Renal cortex interstitium (tissue), 15 donors: ENCODE measurements at places on chromosomes 4 and X. TPM values are rescaled to one million over a fixed set of nuclear protein-coding genes. Genes with fewer than 3 reads are reported as not detected.

- DNase-seq = no peak
Observed at GRCh38 chrX:108022491-108023089, 22.3 kb upstream of the VSIG1 start.

DNA sequence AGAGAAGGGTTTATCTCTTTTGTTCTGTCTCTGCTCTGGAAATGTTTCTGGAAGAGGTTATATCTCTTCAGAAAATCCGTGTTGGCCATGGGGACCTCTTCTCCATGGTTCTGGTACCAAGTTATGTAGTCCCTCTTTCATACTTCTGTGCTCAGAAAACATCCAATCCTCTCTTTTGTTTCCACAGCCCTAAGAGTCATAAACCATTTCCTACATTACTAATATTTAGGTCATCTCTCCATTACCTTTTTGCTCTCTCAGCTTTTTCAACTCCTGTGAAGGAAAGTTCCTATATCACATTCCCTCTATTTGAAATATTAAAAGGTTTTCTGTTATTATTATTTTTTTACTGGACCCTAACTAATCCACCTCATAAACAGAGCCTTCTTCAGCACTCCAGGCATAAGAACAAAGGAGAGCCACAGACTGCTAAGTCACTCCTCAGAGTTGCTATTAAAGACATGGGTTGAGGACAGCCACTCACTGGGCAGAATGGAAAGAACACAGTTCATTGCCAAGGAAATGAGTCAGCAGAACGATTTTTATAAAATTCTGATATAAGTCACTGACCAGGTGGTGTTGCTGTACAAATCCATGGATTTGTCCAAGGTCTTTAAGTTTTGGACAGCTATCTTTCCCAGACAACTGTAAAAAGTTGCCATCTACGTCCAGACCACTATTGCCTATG, 122.4 kb upstream of the NPY2R start:
- DNase-seq = no peak

DNA sequence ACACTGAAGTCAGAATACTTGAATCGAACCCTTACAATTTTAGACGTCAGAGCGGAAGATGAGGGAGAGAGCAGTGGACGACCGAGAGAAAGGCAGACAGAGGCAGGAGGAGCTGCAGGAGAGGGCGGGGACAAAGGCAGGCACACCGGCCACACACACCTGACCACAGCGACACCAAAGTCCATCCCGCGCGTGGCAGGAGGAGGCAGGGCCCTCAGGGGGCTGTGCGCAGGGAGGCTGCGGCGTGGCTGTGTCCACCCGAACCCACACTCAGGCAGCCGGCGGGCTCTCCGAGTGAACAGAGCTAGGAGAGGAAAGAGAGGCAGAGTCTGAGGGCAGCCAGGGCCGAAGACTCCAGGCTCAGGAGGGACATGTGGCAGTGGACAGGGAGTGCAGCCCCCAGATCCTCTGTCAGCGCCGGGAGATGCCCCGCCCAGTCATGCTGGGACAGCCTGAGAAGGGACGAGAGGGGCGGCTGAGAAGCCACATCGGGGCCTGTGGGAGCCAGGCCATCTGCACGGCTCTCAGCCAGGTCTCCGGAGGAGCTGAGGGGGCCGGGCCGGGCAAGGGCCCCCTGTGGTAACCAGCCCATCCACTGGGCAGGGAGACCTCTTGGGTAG, 20.1 kb downstream of the GAK start:
- no peak for DNase-seq

DNA sequence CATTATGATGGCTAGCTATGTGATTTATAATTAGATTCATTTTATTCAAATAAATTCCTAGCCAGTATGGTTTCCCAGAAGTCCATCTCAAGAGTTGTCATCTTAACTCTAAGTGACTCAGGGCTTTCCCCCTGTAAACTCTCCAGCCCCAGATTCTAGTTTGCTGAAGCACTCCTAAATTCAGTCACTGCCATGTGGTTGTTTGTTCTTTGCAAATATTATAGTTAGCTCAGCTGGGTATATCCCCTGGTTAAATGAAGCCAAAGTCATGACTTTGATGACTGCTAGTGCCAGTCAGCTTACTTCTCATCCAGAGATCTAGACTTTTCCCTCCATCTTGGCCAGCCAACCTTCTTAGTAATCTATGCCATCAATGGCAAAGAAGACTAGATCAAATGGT, 126.0 kb downstream of the GRIA3 start:
- DNase-seq = no peak

DNA sequence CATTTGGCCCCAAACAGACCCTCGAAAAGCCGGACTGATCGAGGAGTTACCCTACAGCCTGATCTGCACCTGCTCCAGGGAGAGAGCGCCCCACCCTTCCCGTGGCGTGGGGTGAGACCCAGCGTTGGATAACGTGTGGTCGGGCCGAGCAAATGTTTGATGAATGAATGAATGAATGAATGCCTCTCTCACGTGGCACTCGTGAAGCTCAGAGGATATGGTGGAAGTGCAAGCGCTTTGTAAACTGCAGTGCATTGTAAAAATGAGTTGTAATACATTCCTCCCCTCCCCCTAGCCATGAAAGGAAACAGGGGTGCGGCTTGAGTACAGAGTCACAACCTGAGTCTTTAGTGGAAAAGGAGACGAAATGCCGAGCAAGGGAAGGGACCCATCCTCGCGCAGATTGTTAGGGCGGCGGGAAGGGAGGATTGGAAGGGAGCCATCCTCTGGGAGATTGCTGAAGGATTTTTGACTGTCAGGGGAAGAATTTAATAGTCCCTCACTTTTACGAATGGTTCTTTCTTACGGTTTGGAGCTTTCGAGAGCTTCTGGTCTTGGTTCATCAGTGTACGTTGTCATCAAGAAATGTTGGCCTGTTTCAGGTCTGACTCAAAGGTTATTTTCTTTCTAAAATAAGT, 772 bp upstream of the FBXW7 start:
- DNase-seq = no peak

DNA sequence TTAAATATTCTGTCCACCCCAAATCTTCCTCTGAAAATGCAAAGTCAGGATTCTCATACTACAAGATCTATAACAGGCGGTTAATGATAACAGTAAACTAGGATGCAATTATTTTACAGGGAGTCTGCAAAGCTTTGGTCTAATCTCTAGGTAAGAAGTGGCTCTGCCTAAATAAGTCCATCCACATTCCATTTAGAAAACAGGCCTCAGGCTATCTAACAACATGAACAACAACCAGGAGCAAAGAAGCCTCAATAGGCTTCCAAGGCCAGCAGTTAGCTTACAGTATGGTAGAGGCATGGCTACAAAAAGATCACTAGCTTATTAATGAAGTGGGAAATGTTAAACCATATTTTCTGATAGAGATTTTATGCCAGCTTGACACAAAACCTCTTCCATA, 6.4 kb downstream of the MAB21L2 start:
- DNase-seq = no peak

- no peak for DNase-seq
Observed at GRCh38 chrX:39157796-39158195, 356.5 kb downstream of the MID1IP1 start.

- DNase-seq = no peak
Observed at GRCh38 chrX:30577362-30577991, at the start of gene TASL. Gene TASL, minus strand, starts transcription at chrX:30577766. Its CDS starts 17,411 bp downstream, at chrX:30560355.

GRCh38 chrX:20369468-20369867, 102.8 kb upstream of the RPS6KA3 start:
- DNase-seq = no peak

DNA sequence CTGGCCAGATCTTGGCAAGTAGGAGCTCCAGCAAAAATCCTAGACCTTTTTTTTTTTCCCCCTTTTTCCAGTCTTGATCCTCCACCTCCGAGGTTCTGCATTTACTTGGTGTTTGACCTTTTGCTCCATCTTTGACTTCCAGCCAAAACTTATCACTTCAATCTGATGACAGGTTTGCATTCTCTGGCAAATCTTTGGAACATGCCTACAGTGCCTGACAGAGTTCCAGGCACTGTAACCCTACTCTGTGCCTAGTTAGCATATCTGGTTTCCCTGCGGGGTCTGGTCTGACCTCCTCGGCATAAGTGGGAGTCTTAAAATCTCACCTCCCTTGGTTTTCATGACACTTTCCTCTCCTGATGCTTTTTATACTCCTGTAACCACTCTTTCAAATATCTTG, 39.4 kb upstream of the NR3C2 start:
- DNase-seq = no peak

DNA sequence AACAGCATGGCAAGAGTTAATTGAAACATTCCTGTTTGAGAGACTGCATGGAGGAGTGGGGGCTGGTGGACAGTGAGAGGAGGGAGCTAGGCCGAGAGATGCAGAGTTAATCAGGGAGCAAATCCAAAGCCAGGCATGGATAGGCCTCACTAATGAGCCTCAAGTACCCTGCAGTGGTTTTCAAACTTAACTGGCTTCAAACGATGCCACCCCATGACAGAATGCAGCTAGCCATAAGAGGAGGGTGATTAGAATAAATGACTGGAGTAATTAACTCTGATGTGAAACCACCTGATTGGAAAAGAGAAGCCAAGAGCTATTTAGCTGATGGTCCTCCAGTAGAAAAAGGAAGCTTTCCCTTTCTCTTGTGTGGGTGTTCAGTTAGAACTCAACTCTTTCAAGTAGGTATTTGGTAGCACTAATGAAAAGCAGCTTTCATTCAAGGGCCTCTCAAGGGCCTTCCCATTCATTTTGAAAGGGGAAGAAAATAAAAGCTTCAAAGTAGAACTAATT, 215.4 kb upstream of the MAB21L2 start:
- DNase-seq = no peak

DNA sequence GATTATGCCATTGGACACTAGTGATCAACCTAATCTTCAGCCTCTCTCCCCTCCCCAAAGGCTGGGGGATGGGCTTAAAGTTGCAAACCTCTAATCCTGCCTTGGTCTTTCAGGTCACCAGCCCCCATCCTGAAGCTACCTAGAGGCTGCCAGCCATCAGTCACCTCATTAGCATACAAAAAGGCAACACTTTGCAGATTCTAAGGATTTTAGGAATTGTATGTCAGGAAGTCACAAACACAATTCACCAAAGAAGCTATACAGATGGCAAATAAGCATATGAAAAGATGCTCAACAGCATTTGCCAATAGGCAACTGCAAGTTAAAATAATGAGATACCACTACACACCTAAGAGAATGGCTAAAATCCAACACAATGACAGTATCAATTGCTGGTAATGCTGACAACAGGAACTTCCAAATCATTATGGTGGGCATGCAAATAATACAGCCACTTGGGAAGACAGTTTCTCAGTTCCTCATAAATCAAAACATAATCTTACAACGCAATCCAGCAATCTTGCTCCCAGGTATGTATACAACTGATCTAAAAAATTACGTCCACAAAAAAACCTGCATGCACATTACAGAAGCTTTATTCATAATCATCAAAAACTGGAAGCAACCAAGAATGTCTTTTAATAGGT, 9.0 kb upstream of the PIM2 start:
- no peak for DNase-seq

GRCh38 chr4:185238215-185238681, 28.9 kb downstream of the SNX25 start:
- no peak for DNase-seq

- DNase-seq = no peak
Observed at GRCh38 chr4:31408121-31408520, 688.0 kb downstream of the PCDH7 start.

GRCh38 chr4:17173300-17173699, 274.9 kb upstream of the LDB2 start:
- DNase-seq = no peak

GRCh38 chr4:123346330-123346940, 50.2 kb upstream of the SPRY1 start:
- DNase-seq = no peak

- no peak for DNase-seq
Observed at GRCh38 chrX:36159254-36159653, 239.7 kb downstream of the CFAP47 start.

DNA sequence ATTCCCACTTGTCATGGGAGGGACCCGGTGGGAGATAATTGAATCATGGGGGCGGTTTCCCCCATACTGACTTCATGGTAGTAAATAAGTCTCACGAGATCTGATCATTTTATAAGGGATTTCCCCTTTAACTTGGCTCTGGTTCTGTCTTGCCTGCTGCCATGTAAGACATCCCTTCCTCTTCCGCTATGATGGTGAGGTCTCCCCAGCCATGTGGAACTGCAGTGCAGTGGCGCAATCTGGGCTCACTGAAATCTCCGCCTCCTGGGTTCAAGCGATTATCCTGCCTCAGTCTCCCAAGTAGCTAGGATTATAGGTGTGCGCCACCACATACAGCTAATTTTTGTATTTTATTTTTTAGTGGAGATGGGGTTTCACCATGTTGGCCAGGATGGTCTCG, 2.9 kb downstream of the HPGDS start:
- DNase-seq = no peak

GRCh38 chr4:13371048-13371447, 113.1 kb downstream of the RAB28 start:
- no peak for DNase-seq

The H2BW2 gene
- polyA plus RNA-seq = 0.98 TPM

The HEPH gene
- 44.6 TPM for polyA plus RNA-seq

The GDPD2 gene
- 1.8 TPM for polyA plus RNA-seq

The CABS1 gene
- polyA plus RNA-seq = 0.12 TPM

The CCDC110 gene
- 2.5 TPM for polyA plus RNA-seq

The PDE6B gene
- polyA plus RNA-seq = 44.0 TPM

The S100P gene
- polyA plus RNA-seq = 11.8 TPM

The HMGN5 gene
- polyA plus RNA-seq = 54.0 TPM

The TMEM150C gene
- polyA plus RNA-seq = 26.4 TPM

The PABPC4L gene
- 10.5 TPM for polyA plus RNA-seq

The RHOH gene
- polyA plus RNA-seq = 0.92 TPM

The MAGEB10 gene
- polyA plus RNA-seq = not detected
